ENCODE measurements at places on chromosomes 5 and 9.

DNA sequence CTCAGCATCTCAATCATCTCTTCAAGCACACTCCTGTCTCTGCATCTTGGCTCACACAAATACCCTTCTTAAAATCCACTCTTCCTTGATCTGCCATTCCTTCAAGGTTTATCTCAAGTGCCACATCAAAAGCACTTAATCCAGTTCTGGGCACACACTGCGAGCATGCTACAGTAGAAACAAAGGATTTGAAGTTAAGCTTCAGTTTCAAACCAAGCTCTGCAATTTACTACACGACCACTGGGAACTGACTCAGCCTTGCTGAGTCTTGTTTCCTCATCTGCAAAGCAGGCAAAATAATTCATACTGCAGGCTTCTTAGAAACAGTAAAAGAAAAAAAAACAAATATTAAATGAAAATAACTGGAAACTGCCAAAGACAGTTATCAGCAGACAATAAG, 50.5 kb upstream of the CTNNAL1 start:
- DNase-seq: no peak

GRCh38 chr5:177132136-177133095, 1.2 kb upstream of the NSD1 start:
- peak; percentile 46 for DNase-seq

DNA sequence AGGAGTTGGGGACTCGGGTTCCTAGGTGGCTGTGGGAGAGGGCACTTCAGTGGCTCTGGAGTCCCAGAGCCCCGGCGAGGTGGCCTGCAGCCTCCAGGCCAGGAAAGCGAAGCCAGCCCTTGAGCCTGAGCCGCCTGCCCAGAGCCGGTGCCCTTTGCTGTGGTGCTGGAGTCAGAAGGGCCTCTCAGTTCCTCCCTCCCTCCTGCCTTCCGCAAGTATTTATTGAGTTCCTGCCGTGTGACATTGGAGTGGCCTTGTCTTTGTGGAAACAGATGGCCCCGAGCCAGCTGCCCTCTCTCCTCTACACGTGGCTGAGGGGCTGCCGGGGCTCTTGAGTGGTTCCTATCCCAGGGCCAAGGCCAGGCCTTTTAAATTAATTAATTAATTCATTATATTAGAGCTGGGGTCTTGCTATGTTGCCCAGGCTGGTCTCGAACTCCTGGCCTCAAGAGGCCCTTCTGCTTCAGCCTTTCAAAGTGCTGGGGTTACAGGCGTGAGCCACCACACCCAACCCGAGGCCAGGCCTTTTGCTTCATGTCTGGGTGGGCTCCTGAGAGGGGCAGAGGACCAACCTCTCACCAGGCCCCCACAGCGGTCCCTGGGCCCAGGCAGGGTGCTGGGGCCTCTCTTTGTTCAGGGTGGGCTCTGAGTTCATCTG, 45.6 kb upstream of the IER5L start:
- DNase-seq: no peak

GRCh38 chr9:12230708-12231107, 462.5 kb upstream of the TYRP1 start:
- no peak for DNase-seq

- DNase-seq: no peak
These were observed 491.6 kb downstream of the SEMA5A start for GRCh38 chr5:9054322-9054721.

DNA sequence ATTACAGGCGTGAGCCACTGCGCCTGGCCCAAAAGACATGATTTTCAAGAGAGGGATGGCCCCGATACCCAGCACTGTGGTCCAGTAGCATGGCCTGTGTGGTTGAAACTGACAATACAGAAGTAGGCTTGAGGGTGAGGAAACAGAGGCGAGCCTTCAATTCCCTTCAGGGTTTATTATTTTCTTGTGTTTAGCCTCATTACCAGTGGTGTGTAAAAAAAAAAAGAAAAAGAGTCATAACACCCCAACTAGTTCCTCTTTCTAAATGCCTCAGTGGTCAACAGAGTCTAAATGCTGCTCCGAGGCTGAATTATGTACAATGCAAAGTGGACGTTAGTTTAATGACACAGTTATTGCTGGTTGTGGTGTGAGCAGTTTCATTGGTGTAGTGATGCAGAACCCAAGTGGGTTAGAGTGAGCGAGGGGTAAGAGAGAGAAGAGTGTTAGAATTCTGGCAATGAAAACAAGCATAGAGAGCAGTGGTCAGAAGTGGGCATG, 58.8 kb downstream of the SNX30 start:
- DNase-seq: no peak

- DNase-seq: peak; percentile 42
These were observed 6.3 kb downstream of the RAPGEF1 start for GRCh38 chr9:131733541-131734061.

GRCh38 chr9:69861011-69861410, 40.4 kb downstream of the CFAP95 start:
- DNase-seq: no peak

GRCh38 chr5:10111571-10111970, 138.1 kb downstream of the ATPSCKMT start:
- no peak for DNase-seq

GRCh38 chr5:150114773-150115408, 28.5 kb upstream of the CSF1R start:
- DNase-seq: no peak

GRCh38 chr5:10632110-10632761, 68.4 kb downstream of the ANKRD33B start:
- peak; percentile 6 for DNase-seq

DNA sequence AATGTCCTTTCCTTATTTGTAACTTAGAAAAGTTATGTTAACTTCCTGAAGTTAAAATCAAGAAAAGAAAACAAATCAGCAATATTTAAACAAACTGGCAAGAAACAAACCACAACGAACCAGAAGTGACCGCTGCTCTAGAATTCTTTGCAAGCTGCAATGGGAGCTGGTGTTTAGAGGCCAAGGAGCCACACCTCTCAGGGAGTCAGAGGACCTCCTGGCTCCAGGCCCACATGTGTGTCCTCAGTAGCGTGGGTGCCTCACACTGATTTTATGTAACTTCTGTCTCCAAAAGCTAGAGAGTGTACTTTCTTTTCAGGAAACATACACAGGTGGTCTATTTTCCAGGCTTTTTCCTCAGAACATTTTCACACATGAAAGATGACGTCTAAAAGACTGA, 100.4 kb downstream of the IRX2 start:
- DNase-seq: no peak

DNA sequence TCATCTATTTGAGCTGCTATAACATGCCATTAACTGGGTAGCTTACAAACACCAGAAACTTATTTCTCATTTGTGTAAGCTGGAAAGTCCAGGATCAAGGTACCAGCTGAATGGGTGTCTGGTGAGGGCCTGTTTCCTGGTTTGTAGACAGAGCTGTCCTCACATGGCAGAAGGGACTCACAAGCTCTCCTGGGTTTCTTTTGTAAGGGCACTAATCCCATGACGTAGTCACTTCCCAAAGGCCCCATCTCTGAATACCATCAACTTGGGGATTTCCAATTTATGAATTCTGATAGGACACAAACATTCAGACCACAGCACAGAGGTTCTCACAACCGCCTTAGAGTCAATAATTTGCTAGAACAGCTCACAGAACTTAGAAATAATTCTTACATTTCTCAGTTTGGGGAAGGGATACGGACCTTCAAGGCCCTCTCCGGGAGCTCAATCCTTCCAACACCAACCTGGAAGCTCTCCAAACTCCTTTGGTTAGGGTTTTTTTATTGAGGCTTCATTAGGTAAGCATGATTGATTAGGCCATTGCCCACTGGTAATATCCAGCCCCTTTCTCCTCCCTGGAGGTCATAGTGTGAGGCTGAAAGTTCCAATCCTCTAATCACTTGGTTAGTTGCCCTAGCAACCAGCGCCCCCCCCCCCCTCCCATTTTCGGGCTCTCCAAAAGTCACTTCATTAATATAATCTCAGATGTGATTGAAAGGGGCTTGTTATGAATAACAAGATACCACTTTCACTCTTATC, 7.6 kb upstream of the DNAJA1 start:
- no peak for DNase-seq

DNA sequence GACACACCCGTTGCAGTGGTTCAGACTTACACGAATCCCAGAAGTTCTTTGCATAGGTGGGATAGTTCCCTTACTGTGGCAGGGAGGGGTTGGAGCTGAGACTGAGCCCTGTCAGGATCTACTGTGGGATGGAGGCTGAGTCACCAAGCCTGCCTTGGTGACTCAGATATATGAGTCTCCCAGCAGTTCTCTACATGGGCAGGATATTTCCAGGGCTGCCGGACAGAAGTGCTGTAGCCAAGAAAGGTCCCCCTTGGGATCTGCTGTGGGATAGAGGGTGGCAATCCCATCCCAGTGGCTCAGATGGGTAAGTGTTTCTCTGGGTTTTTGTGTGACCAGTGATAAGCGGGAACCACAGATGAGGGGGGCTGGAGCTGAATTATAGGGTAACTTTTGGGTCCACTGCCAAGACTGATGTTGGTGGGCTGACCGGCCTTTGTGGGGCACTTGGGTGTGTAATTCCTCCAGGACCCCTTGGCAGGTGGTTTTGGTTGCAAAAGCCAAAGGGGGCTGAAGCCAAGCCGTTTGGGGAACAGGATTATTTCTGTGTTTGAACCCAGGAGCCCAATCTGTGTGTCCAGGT, 18.7 kb downstream of the XRCC4 start:
- no peak for DNase-seq

DNA sequence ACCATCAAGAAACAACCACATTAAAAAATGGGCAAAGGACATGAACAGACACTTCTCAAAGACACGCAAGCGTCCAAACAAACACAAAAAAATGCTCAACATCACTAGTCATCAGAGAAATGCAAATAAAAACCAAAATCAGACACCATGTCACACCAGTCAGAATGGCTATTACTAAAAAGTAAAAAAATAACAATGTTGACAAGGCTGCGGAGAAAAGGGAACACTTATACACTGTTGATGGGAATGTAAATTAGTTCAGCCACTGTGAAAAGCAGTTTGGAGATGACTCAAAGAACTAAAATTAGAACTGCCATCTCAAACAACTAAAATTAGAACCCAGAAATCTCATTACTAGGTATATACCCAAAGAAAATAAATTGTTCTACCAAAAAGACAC, 80.4 kb downstream of the CAAP1 start:
- DNase-seq: no peak

- DNase-seq: no peak
These were observed 16.6 kb downstream of the HK3 start for GRCh38 chr5:176882567-176882903.
